Jurkat, Clone E6-1 (cell line): ENCODE measurements at places on chromosomes 16 and 17.
A peak's percentile ranks its signal among the peaks of the same experiment; 100 is the strongest.

GRCh38 chr17:73711184-73711583 lies 66.9 kb upstream of the SDK2 start:
- no peak for DNase-seq

GRCh38 chr17:31274252-31274651 lies 22.8 kb downstream of the OMG start:
- no peak for DNase-seq

DNA sequence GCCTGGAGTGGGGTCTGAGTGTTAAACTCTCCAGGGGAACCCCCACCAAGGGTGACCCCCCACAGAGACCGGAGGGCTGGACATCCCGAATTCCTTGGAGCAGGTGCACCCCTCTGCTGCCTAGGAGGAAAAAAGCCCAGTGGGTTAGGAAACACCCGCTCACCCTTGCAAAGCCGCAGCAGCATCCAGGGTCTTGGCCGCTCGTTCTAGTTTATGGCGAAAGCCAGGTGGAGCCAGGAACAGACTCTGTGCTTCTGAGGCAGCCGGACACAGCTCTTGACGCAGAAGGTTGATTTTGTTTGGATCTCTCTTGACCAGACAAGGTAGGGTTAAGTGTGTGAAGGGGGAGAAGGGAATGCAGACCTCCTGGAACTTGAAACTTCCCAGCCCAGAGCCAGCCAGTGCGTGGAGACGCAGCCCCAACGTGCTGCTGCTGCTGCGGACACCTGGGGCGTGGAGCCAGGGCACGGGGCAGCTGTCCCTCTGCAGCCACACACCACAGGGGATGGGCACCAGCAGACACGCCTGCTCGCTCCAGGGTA lies 154.5 kb downstream of the LAT start:
- no peak for DNase-seq

- no peak for DNase-seq
Measured at GRCh38 chr17:75698659-75699058, 22.6 kb upstream of the ITGB4 start.

- DNase-seq, result no peak
Measured at GRCh38 chr17:45942284-45942683, 47.9 kb downstream of the MAPT start.

DNA sequence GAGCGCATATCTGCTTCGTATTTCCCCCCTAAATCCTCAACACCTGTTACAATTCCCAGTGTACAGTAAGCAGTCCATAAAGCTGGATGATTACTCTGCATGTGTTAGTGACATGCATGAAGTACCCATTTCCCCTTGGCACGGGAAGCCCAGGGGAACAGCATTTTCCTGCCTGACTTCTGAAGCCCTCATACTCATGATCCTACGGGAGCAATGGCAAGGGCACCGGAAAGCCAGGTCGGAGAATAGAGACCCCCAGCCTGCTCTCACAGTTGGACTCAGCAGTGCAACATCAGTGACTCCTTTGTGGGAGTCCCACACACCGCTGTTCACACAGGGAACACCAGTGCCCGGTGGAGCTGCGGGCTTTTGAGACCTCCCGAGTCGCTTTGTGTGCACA lies 336.9 kb downstream of the CDH13 start:
- no peak for DNase-seq

GRCh38 chr17:40854175-40854814 lies 12.7 kb downstream of the KRT12 start:
- DNase-seq, result no peak

- DNase-seq, result no peak
Measured at GRCh38 chr17:1375615-1376014, 24.4 kb downstream of the YWHAE start.

GRCh38 chr16:88960516-88960915 lies 16.5 kb downstream of the CBFA2T3 start:
- DNase-seq, result no peak

DNA sequence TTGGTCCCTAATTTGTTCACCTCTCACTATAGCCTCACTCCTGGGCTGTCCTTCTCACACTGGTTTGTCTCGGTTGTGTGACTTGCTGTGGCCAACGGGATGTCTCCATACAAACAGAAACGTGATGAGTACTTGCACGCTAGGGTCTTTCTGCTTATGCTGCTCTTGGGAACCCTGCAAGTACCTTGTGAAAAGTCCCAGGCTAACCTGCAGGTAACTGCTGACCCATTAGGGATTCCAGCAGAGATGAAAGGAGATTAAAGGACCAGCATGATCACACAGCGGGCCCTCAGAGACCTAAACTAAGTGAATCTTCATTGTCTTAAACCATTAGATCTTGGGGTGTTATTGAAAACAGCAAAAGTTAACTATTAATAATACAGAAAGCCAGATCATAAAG lies 562.8 kb upstream of the GOT2 start:
- DNase-seq, result no peak

DNA sequence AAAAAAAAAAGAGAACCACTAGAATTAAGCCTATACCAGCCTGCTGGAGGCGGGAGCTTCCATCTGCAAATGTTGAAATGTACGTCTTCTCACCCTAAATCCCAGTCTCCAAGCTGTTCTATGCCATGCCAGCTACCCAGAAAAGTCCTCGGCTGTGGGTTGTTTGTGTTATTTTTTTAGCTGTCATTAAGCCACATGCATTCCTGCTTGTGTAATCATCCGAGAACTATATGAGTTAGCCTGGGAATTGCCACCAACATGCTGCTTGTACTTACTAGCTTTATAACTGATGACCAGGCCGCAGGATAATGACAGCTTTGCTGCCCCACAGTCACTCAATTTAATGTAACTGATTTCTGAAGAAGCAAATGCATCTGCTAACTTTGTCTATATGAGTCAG lies 313.9 kb upstream of the SALL1 start:
- DNase-seq, result no peak

DNA sequence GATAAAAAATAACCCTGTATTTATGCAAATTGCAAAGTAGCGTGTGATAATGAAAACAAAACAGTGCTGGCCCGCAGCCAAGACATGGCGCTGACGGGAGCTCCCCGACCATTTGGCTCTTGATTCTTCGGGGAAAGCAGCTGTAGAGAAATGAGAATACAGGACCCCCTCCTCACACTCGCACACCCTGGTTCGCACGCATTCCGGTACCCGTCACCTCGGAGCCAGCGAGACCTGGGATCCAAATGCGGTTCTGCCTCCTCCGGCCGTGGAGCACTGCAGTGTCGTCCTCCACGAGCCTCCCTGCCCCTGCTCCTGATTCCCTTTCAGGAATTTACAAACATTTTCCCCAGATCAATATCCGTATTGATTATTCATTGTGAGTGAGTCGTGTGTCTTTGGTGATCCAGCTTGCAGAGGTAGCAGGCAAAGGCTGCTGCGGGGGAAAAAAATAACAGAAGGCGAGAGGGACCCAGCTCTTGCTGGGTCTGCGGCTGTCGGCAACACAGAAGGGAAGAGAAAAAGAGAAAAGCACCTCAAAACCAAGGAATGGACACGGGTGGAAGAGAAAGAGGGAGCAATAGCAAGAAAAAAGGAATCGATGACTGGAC lies 184.1 kb upstream of the ZFHX3 start:
- DNase-seq, result no peak

GRCh38 chr17:10069301-10069700 lies 129.1 kb downstream of the GAS7 start:
- no peak for DNase-seq

- DNase-seq, result no peak
Measured at GRCh38 chr16:31094088-31094423, 541 bp downstream of the VKORC1 start.

GRCh38 chr16:65377195-65377594 lies 255.3 kb upstream of the CDH11 start:
- no peak for DNase-seq

GRCh38 chr16:27080895-27081294 lies 14.2 kb downstream of the C16orf82 start:
- DNase-seq, result no peak

GRCh38 chr16:71610447-71610846 lies 15.5 kb upstream of the MARVELD3 start:
- no peak for DNase-seq

- peak; percentile 79 for DNase-seq
Measured at GRCh38 chr16:69411064-69411985, 13.1 kb upstream of the CYB5B start.

GRCh38 chr16:89563639-89564392 lies 3.3 kb downstream of the RPL13 start:
- DNase-seq, result no peak

- DNase-seq, result no peak
Measured at GRCh38 chr17:31295489-31295871, 1.6 kb downstream of the OMG start.

DNA sequence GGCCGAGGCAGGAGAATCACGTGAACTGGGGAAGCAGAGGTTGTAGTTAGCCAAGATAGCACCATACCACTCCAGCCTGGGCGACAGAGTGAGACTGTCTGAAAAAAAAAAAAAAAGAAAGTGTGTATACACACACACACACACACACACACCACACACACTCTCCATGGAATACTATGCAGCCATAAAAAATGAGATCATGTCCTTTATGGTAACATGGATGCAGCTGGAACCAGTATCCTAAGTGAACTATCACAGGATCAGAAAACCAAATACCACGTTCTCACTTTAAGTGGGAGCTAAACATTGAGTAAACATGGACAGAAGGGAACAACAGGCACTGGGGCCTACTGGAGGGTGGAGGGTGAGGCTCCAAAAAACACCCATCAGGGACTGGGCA lies 16.7 kb downstream of the NDUFAB1 start:
- no peak for DNase-seq

DNA sequence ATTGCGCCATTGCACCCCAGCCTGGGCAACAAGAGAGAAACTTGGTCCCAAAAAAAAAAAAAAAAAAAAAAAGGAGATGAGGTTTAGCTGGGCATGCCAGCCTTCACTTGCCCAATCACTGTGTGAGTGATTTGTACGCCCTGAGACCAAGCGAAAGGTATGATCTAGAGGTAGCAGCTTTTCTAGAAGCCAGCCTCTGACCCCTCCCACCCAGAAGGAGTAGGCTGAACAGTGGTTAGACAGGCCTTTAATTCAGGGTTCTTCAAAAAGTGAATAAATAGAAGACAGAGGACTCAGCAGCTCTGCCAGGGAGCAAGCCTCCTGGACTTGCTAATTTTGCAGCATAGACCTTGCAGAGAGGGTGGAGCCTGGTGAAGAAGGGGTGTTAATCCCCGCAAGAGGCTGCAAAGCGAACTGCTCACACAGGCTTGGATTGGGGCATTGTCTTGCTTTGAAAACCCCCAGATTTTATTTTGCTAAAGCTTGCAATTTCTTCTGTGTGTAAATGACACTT lies 7.1 kb upstream of the CYTH1 start:
- DNase-seq, result no peak

GRCh38 chr17:3012926-3013581 lies 50.4 kb downstream of the OR1D5 start:
- DNase-seq, result peak; percentile 41

GRCh38 chr16:55232822-55233221 lies 91.2 kb upstream of the IRX6 start:
- no peak for DNase-seq

DNA sequence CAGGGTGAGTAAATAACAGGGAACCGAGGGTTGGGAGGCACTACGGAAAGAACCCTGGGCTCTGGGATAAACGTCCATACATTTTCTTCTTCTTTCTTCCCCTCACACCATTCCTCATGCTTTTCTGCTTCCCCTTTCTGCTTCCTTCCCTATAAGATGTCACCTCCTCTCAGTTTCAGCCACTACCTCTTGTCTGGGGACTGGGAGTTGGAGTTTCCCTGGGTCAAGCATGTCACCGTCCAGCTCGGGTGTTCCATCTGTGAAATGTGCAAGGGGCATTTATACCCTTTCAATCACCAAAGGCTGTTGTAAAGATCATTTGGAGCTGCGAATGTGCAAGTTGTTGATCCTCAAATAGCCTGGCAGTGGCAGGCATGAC lies 17.5 kb upstream of the CCL22 start:
- no peak for DNase-seq

- no peak for DNase-seq
Measured at GRCh38 chr17:75885431-75885830, 7.0 kb upstream of the TRIM47 start.

DNA sequence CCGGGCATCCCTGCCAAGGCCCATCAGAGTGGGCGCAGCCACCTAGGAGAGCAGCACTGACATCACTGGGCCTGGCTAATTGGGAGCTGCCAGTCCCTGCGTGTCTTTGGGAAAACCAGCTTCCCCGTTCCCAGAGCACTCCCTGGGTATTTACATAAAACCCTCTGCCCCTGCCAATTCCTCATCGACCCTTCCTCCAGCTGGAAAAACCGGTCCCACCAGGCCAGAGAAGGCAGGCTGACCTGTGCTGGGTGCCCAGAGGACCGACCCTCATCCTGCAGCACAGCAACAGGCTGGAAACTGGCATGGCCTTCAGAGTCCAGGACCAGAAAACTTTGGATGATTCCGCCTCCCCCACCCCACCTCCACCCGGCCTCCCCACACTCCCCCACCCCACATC lies 8.2 kb upstream of the FOXN1 start:
- no peak for DNase-seq

DNA sequence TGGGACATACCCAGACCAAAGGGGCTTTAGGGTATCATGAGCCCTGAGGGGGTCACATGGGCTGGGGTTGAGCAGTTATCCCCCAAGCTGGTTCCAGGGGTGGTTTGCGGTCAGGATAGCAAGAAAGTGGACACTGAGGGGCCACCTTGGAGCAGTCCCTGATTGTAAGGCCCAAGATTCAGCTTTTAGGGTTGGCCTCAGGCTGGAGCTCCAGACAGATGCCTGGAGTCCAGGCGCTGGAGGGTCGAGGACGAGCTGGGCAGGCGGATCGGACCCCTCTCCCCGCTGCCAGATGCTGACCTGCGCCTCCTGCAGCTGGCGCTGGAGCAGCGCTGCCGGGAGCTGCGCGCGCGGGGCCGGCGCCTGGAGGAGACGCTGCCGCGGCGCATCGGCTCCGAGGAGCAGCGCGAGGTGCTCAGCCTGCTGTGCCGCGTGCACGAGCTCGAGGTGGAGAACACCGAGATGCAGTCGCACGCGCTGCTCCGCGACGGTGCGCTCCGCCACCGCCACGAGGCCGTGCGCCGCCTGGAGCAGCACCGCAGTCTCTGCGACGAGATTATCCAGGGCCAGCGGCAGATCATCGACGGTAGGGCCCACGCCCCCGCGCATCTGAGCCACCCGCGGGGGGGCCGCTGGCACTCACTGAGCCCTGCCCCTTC lies 10.0 kb downstream of the BTBD17 start:
- no peak for DNase-seq

DNA sequence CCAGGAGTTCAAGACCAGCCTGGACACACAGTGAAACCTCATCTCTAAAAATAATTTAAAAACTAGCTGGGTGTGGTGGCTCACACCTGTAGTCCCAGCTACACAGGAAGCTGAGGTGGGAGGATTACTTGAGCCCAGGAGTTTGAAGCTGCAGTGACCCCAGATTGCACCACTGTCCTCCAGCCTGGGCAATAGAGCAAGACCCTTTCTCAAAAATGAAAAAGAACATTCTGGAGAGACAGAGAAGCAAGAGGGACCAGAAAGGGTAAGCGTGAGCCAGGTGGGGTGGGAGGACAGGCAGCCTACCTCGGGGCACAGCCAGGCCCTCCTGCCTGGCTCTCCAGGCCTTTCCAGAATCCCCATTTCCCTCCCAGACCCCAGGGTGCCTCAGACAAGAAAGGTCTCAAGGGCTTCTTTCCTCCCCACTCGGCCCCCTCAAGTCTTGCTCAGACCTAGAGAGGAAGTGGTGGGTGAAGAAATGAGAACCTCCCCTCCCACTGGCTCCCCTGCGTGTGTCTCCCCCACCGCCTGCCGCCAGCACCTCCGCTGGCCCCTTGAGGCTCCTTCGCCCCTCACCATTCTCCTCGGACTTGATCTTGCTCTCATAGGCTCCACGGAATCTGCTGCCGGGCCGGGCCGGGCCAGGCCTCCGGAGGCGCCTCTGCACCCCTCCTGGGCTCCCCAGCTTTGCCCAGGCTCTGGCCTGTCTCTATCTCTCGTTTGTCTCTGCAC lies 503 bp downstream of the C16orf54 start:
- peak; percentile 56 for DNase-seq

GRCh38 chr17:80812362-80813088 lies 179.1 kb upstream of the CHMP6 start:
- DNase-seq, result no peak
